Stimulated activated CD8-positive, alpha-beta memory T cell treated with anti-CD3 and anti-CD28 coated beads, Interleukin-7, amount 100 ng/mL, for 48 hours (primary cell): ENCODE measurements at places on chromosomes 6 and 20.

- DNase-seq, result no peak
Measured at GRCh38 chr6:150336299-150336698, 32.5 kb upstream of the IYD start.

- DNase-seq, result no peak
Measured at GRCh38 chr6:127051571-127052260, 66.8 kb upstream of the RSPO3 start.

DNA sequence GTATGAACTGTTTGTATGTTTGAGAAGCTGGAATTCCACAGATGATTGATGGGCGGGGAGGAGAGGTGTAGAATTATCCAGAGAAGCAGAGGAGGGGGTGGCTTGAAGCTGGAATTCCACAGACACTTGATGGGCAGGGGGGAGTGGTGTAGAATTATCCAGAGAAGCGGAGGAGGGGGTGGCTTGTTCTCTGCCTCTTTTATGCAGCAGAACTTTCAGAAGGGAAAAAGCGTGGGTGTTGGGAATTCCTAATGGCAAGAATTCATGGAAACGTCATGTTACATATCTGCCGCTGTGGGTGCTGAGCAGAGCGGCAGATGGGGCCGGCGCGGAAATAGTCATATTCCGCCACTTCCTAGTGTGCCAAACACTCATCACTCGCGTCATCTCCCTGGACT, 167.9 kb upstream of the KCNG1 start:
- no peak for DNase-seq

GRCh38 chr6:111239461-111239860, 152.2 kb downstream of the SLC16A10 start:
- DNase-seq, result no peak

DNA sequence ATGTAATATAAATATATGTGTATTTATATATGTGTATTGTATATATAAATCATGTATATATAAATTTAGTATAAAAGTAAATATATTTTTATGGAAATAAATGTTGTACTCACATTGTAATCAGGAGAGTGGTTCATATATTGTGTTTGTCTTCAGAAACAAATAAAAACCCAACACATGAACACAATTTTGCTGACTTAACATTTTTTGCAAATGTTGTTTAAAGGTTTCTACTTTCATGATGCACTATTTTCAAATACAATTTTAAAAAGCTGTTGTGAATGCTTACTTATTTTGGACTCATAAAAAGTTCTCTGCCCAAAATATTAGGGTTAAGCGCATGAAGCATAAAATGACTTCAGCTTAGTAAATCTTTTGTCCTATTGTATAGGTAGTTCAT, 24.0 kb upstream of the PHF3 start:
- DNase-seq, result no peak

DNA sequence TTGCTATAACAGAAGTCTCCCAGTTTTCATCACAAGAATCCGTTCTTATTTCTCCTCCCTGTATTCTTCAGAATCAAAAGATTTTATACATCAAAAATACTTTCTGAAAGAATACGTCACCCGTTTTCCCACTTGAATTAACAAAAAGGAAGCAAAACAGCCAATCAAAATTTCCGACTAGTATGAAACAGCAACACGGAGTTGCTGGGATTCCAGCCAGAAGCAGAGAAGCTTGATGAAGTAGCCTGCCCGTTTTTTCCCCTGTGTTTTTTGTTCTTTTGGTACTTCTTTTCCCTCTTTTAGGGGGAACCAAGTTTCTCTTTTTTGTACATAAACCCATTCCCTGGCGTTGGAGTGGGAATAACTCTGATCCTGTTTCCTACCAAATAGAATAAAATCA, 14.6 kb downstream of the TXLNB start:
- DNase-seq, result no peak

DNA sequence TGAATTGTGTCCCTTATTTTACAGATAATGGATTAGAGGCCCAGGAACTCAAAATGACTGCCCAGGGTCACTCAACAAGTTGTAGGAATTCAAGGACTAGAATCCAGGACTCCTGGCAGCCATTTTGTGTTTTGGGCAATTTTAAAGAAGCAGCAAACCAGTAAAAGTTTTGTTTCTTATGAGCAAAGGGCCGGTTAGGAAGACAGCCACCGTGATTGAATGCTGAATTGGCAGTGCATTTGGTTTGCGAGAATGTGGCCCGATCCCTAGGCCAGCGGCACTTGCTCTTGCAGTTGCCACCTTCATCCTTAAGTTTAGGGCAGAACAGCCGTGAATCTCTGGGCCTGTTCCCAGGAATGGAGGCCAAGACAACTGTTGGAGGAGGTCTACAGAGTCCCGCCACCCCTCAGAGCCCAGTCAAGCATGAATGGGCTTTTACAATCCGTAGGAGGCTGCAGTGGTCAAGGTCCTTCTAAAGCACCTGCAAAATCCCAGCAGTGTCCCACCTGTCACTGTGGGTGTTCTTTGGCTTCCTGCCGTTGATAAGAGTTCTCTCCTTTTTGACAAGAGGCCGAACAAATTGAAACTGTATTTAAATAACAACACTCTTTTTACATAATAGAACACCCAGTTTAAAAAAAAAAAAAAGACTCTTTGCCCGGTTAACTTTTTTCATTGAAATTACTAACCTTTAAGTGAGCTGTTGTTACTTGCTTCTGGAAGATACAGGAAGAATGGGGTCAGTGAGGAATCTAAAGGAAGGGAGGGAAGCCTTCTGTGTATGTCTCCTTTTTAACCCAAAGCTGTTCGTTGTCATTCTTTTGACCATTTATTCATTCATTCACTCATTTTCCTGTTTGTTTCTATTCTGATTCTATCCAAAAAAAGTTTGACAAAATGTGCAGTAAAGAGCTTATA, 68.7 kb downstream of the PHACTR2 start:
- DNase-seq, result no peak

DNA sequence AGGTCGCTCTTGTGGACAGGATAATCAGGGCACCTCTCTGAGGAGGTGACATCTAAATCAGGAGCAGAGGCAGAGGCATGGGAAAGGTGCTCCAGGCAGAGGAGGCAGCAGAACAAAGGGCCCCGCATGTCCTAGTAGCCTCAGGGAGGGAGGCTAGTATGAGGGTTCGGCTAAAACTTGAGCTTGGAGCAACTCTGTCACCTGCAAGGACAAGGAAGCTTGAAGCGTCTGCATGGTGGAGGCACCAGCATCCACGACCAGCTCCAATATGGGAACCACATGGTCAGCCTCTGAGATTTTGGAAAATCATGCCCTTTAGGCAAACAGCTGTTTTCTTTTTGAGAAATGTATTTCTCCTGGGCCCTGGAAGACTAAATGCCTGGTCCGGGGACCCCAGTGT, 13.0 kb upstream of the MPC1 start:
- DNase-seq, result no peak

DNA sequence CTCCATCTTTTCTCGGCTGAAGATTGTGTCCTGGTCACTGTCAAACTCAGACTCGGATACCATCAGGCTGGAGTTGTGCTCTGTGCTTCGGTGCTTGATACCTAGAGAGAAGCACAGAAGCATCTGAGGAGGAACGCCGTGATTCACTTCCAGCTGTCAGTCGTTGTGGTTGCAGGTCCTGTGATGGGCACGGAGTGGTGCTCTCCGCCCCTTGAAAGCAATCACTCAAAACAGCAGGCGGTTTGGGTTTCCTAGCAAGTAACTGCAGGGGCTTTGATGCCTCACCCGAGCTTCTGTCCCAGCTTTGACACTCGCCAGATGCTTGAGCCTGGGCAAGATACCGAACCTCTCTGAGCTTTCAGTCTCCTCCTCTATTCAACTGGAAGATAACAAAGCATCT, 52.5 kb downstream of the ALDH5A1 start:
- peak; percentile 41 for DNase-seq

DNA sequence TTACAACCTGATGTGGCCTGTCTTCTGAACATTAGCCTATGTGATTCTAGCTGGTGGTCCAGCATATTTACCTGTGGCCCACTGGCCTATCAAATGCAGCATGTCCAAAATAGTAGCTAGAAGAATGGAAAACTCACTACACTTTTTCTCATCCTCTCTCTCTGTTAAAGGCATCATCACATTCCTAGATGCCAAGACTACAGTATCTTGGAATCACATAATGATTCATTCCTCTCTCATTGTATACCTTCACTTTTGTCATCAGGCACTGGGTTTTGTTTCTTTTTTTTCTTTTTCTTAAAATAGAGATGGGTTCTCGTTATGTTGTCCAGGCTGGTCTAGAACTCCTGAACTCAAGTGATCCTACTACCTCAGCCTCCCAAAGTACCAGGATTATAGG, 45.0 kb downstream of the FAM83B start:
- DNase-seq, result no peak

- DNase-seq, result no peak
Measured at GRCh38 chr6:43828711-43829110, 58.7 kb downstream of the VEGFA start.
